ENCODE measurements at places on chromosomes 12 and 14.

GRCh38 chr14:45051896-45052295 lies 32.0 kb upstream of the PRPF39 start:
- DNase-seq = no peak

GRCh38 chr14:51727526-51727925 lies 75.8 kb downstream of the FRMD6 start:
- DNase-seq = no peak

DNA sequence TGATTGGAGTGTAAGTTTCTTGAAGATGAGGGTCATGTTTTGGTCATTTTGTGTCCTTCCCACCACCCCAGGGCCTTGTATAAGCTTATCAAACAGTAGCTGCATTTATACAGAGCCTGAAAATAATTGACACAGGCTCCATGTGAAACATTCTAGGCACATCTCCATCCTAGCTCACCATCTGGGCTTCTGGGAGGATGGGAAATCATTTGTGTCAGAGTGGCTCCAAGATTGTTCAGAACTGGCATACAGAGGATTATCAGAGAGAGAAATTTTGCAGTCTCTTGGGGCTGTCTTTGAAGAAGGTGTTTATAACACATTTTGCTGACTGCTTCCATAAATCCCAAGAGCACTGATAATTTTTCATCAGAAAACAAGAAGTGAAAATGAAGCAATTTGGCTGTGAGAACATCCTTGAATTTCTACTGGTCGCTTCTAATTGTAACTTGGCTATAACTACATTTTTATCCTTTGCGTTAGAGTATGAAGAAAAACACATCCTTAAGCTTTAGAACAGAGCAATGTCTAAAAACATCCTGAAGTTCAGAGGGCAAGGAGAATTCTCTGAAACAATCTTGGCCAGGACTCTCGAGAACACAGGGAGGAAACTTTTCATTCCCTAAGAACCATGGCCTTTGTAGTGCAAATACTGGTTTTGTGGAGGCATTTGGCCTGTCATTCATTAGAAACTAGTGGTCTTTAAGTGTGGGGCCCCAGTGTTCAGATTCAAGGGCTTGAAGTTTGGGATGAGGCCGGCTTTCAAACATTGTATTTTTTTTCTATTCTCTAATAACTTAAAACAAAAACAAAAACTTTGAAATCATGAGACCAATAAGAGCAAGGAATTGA lies 151.1 kb downstream of the DACT1 start:
- DNase-seq = no peak

DNA sequence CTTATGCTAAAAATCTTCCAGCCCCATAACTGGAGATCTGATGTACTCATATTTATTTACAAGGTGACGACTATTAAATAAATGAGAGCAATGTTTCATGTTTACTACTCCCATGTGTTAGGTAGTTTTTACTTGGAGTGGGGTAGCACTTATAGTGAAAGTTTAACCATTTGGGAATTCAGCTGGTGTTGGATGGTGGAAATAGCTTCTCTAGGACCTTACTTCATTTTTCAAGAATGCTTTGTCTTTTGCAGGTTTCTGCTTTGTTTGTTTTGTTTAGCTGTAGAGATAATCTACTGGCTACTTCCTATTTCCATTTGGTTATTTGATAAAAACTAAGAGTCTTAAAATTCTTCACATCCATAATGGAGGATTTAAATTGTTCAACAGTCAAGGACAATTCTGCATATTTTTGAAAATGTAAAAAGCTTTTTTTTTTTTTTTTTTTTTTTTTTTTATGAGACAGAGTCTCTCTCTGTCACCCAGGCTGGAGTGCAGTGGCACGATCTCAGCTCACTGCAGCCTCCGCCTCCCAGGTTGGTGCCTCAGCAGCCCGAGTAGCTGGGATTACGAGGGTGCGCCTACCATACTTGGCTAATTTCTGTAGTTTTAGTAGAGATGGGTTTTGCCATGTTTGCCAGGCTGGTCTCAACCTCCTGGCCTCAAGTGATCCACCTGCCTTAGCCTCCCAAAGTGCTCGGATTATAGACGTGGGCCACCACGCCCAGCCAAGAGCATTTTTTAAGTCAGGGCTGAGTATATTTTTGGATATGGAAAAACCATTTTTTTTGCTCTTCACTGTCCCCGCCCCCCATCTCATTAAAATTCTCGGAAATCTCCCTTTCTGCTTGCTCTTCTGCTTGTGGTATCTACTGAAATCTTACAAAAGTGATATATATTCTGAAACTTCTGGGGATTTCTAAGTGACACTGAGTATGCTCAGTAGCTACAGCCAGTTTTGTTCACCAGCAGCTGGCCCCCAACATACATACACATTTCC lies 1.4 kb upstream of the ABCD2 start:
- no peak for DNase-seq

GRCh38 chr12:93127107-93127560 lies 198.0 kb upstream of the EEA1 start:
- no peak for DNase-seq

GRCh38 chr14:100138082-100138787 lies 21.2 kb downstream of the DEGS2 start:
- DNase-seq = no peak

DNA sequence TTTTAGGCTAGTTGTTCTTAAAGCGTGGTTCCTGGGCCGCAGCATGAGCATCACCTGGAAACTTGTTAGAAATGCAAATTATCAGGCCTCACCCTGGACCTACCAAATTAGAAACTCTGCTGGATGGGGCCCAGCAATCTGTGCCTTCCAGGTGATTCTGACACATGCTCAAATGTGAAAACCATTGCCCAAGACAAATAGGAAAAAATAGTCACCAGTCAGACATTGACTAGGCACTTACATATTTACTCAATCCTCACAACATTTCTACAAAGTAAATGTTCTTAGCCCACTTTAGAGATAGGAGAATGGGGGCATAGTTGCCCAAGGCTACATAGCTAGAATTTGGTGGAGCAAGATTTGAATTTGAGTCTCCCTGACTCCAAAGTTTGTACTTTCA lies 3.3 kb downstream of the CELA1 start:
- no peak for DNase-seq

DNA sequence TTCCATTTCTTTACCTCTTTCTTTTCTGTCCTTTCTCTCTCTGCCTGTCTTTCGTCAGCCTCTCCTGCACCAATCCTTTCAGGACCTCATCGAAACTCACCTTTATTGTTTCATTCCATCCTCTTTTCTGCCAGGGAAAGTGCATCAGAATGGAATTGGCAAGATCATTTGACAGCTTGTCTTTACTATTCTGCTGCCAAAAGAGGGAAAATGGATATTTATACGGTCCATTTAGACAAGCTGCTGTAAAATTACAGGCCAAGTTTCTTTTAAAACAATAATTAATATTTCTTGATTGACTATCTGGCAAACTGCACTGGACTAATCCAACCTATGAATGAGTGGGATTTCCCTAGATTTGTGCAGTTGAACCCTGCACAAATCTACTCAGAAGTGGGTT lies 7.6 kb upstream of the SRGAP1 start:
- no peak for DNase-seq

Data from HS-5 (cell line).